Aorta (tissue), 5 donors: ENCODE measurements at places on chromosomes 1 and 21. TPM values are rescaled to one million over a fixed set of nuclear protein-coding genes. Genes with fewer than 3 reads are reported as not detected.

DNA sequence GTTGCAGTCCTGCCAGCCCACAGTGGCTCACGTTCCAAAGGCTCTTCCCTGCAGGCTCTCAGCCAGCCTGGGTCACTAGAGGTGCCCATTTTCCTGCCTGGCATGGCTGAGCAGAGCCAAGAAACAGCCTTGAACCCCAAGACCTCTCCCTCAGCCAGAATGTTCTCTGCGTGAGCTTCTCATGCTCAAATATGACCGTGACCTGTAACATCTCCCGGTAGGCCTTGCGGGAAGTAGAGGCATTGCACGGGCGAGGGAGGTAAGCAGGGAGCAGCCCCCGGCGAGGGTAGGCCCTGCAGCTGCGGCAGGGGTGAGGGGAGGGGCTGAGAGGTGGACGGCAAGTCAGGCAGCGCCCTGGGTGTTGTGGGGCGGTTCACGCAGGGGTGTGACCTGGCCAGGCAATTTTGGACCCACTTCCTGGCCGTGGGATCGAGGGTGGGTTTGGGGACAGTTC is 20.0 kb downstream of the RRP1 start:
- no peaks in the 10 kb centered on the region for H3K4me1 ChIP-seq
- no peaks in the 10 kb centered on the region for H3K27me3 ChIP-seq
- no peak overlapping the region for H3K4me3 ChIP-seq
- H3K27ac ChIP-seq: no peak overlapping the region
- no peaks in the 10 kb centered on the region for H3K36me3 ChIP-seq

- no peak for DNase-seq
- H3K36me3 ChIP-seq: no peaks in the 10 kb centered on the region
- H3K27ac ChIP-seq: no peak overlapping the region
- H3K4me3 ChIP-seq: no peak overlapping the region
- H3K4me1 ChIP-seq: no peaks in the 10 kb centered on the region
Measured at GRCh38 chr21:28737674-28738419, 254.8 kb downstream of the LTN1 start.

- no peaks in the 10 kb centered on the region for H3K36me3 ChIP-seq
- H3K27me3 ChIP-seq: no peaks in the 10 kb centered on the region
- H3K4me1 ChIP-seq: no peaks in the 10 kb centered on the region
- H3K27ac ChIP-seq: no peak overlapping the region
- no peak overlapping the region for H3K4me3 ChIP-seq
Measured at GRCh38 chr1:173024543-173024942, 26.2 kb downstream of the TNFSF18 start.

DNA sequence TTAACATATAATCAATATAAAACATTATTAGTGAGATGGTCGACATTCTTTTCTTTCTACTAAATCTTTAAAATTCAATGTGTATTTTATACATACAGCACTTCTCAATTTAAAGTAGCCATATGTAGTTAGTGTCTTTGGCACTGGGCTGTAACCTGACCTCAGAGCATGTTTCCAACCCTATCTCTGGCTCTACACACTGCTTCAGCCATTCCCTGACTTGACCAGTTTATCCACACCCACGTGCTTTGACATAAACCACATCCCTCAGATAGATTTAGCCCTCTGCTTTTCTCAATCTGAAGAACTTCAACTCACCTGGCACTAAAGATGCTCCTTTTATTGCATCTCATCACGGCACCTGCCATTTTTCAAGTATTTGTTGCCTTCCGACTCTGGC is 58.3 kb downstream of the RGS2 start:
- H3K4me1 ChIP-seq: no peaks in the 10 kb centered on the region
- H3K27ac ChIP-seq: no peak overlapping the region
- H3K27me3 ChIP-seq: no peaks in the 10 kb centered on the region
- H3K36me3 ChIP-seq: no peaks in the 10 kb centered on the region
- DNase-seq: no peak
- H3K4me3 ChIP-seq: no peak overlapping the region

GRCh38 chr21:35367553-35367952 is 318.5 kb upstream of the RUNX1 start:
- H3K4me3 ChIP-seq: no peak overlapping the region
- H3K27me3 ChIP-seq: no peaks in the 10 kb centered on the region
- no peak overlapping the region for H3K27ac ChIP-seq
- no peaks in the 10 kb centered on the region for H3K36me3 ChIP-seq

GRCh38 chr21:39105836-39106235 is 77.4 kb downstream of the PSMG1 start:
- no peak overlapping the region for H3K4me3 ChIP-seq
- no peaks in the 10 kb centered on the region for H3K36me3 ChIP-seq
- no peaks in the 10 kb centered on the region for H3K27me3 ChIP-seq
- DNase-seq: no peak

GRCh38 chr1:46456411-46456963 is 33.1 kb upstream of the DMBX1 start:
- no peak overlapping the region for H3K4me3 ChIP-seq
- H3K36me3 ChIP-seq: no peaks in the 10 kb centered on the region
- H3K27ac ChIP-seq: no peak overlapping the region

The FCRL4 gene
- total RNA-seq: not detected

DNA sequence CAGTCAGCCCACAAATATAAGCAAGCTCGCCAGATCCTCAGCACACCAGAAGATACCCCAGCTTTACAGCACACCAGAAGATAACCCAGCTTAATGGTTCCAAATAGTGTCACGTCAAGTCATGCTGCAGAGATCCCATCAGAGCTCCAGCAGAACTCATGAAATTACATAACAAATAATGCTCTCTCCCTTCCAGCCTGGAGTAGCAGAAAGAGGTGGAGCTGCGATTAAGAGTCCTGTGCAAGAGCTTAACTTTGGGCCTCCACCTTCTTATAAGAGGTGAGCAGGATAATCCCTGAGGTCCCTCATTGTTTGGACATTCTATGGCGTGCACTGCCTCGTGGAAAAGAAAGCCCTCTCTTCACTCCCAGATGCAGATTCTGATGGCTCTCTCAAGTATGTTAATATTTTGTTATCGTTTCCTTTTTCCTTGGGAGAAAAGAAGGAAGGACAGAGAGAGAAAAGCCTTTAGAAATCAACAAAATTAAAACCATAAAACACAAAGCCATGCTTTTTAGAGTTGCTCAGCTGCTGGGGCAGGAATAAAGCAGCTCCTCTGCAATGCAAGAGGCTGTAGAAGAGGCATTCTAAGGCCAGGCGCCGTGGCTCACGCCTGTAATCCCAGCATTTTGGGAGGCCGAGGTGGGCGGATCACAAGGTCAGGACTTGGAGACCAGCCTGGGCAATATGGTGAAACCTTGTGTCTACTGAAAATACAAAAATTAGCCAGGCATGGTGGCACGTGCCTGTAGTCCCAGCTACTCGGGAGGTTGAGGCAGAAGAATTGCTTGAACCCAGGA is 59.1 kb downstream of the GLUL start:
- H3K4me3 ChIP-seq: no peak overlapping the region
- H3K27me3 ChIP-seq: no peaks in the 10 kb centered on the region

The FAM43B gene
- total RNA-seq: 2.7 TPM

The FCER1G gene
- 64.3 TPM for total RNA-seq

- no peaks in the 10 kb centered on the region for H3K4me1 ChIP-seq
- no peaks in the 10 kb centered on the region for H3K27me3 ChIP-seq
- H3K27ac ChIP-seq: no peak overlapping the region
- no peak for DNase-seq
- H3K4me3 ChIP-seq: no peak overlapping the region
Measured at GRCh38 chr1:81547912-81548303, 252.8 kb upstream of the ADGRL2 start.

DNA sequence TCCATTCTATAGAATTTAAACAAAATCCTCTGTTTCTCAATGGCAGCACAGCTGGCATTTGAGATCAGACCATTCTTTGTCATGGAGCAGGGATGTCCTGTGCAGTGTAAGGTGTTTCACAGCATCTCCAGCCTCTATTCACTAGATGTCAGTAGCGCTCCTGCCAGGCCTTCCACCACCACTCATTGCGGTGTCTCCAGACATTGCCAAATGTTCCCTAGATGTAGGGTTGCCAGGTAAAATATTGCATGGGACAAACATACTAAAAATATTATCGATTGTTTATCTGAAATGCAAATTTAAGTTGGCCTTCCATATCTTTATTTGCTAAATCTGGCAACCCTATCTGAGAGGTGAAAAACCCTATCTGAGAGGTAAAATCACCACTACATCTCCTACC is 11.7 kb downstream of the ITLN2 start:
- H3K27me3 ChIP-seq: no peaks in the 10 kb centered on the region
- DNase-seq: no peak
- H3K36me3 ChIP-seq: no peaks in the 10 kb centered on the region

DNA sequence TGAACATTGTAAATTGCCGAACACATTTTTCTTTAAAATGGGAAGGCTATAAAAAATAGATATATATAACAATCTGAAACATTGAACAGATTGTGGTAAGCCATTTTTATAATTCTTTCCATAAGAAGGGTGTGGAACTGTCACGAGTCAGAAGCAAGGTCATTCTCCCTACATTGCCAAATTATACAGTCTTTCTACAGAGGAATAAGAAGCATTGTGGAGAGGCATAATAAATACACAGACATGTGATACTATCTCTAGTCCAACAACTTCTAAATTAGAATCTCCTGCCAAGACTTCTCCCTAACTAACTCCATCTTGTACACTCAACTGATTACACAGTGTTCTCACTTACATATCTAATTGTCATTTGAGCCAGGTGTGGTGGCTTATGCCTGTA is 227.9 kb downstream of the CENPF start:
- H3K36me3 ChIP-seq: no peaks in the 10 kb centered on the region
- H3K27ac ChIP-seq: no peak overlapping the region
- no peaks in the 10 kb centered on the region for H3K4me1 ChIP-seq
- H3K27me3 ChIP-seq: no peaks in the 10 kb centered on the region
- DNase-seq: no peak

- no peaks in the 10 kb centered on the region for H3K27me3 ChIP-seq
- no peaks in the 10 kb centered on the region for H3K36me3 ChIP-seq
- no peak for DNase-seq
- H3K4me1 ChIP-seq: no peaks in the 10 kb centered on the region
Measured at GRCh38 chr1:111751906-111752575, 3.7 kb upstream of the DDX20 start.

DNA sequence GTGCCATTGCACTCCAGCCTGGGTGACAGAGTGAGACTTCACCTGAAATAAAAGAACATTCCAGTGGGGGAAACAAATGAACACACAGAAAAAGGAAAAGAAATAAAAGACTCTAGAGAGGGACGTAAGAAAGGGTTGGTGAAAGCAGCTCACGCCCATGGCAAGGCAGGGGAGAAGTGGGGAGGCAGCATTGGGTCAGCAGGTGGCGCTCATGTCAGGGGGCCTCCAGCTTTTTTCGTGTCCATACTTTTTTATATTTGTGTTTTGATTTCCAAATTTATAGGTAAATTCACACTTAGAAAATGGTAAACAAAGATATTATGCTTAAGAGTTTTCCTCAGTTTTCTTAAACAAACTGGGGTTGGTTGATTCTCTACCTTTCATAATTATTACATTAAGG is 45.5 kb downstream of the VPS13D start:
- no peak overlapping the region for H3K4me3 ChIP-seq
- no peaks in the 10 kb centered on the region for H3K27me3 ChIP-seq
- H3K36me3 ChIP-seq: peaks cover 11% of the 10 kb centered on the region
- no peaks in the 10 kb centered on the region for H3K4me1 ChIP-seq
- H3K27ac ChIP-seq: no peak overlapping the region

The TMEM240 gene
- 7.8 TPM for total RNA-seq

The RGS5 gene
- 2,702 TPM for total RNA-seq

DNA sequence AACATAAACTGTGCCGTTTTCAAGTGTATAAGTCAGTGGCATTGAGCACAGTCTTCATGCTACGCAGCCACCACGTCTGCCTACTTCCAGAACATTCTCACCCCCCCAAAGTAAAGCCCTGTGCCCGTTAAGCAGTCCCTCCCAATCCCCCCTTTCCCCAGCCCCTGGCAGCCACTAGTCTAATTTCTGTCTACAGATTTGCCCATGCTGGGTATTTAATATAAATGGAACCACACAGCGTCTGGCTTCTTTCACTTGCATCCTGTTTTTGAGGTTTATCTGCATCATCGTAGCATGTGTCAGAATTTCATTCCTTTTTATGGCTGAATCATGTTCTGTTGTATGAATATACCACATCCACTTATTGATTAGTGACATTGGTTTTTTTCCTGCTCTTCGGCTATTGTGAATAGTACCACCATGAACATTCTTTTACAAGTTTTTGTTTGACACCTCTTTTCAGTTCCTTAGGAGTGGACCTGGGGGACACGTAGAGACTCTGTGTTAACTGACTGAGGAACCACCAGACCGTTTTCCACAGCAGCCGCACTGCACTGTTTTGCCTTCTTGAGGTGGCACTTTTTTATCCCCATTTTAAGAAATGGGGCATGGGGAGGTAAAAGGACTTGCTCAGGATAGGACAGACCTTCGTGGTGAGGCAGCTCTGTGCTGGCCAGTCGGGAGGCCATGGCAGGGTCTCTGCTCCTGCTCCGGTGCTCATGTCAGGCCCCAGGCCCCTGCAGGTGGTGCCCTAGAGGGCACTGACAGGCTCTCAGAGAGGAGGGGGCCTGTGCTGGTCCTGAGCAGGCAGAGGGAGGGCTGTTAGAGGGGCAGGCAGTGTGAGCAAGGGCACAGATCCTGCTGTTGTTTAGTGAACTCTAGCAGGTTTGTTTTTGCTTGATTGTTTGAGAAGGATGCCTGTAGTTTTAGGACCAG is 123.8 kb downstream of the PCBP3 start:
- H3K4me1 ChIP-seq: no peaks in the 10 kb centered on the region
- H3K27me3 ChIP-seq: no peaks in the 10 kb centered on the region
- H3K4me3 ChIP-seq: no peak overlapping the region
- no peak overlapping the region for H3K27ac ChIP-seq
- no peaks in the 10 kb centered on the region for H3K36me3 ChIP-seq

The EPHA2 gene
- total RNA-seq: 25.9 TPM

The INTS3 gene
- 52.2 TPM for total RNA-seq

The CD1D gene
- 2.0 TPM for total RNA-seq

The LAPTM5 gene
- total RNA-seq: 114 TPM

DNA sequence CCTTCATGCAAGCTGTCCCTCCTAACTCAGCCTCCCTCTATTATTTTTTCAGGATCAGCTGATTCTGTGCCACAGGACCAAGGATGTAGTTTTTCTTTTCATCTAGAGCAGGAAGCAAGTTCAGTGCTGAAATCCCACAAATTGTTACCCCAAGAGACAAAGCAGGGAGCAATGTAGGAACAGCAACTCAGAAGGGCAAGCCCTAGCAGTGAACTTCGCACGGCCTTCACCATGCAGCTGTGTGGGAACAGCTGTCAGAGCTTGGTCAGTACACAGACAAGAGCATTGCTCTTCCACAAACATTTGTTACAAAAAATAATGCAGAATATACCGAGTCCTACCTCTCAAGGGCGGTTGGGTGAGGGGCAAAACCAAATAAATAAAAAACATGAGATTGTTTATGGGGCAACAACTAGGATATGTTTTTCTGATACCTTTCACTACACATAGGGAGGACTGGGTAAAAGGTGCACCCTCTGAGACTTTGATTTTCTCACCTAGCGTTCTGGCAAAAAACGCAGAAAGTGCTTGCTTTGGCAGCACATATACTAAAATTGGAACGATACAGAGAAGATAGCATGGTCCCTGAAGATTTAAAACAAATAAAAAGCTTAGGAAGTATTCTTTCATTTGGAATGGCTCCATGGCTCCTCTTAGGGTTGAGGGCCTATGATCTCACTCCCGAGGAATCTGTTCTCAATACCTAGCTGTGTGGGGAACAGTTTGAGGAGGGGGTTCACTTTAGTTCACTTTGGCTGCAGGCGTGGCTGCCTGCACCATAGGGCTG is 37.1 kb upstream of the ANGPTL7 start:
- H3K36me3 ChIP-seq: peaks cover 3% of the 10 kb centered on the region
- peaks cover 5% of the 10 kb centered on the region for H3K4me1 ChIP-seq
- H3K4me3 ChIP-seq: no peak overlapping the region
- DNase-seq: no peak
- H3K27me3 ChIP-seq: no peaks in the 10 kb centered on the region
- no peak overlapping the region for H3K27ac ChIP-seq

The TGFBR3 gene
- 50.6 TPM for total RNA-seq

The MAP3K21 gene
- total RNA-seq: 1.3 TPM
